ENCODE measurements at places on chromosomes 3 and 15. TPM values are rescaled to one million over a fixed set of nuclear protein-coding genes. Genes with fewer than 3 reads are reported as not detected.

HIGD2B gene
- not detected for total RNA-seq

CAMK1 gene
- total RNA-seq: 55.9 TPM

ZBED2 gene
- not detected for total RNA-seq

GPR62 gene
- not detected for total RNA-seq

CD96 gene
- total RNA-seq: 0.54 TPM

IGSF11 gene
- total RNA-seq: 8.3 TPM

STRIT1 gene
- total RNA-seq: not detected

ACP3 gene
- 1.5 TPM for total RNA-seq

ZBBX gene
- total RNA-seq: not detected

UROC1 gene
- total RNA-seq: not detected

DNA sequence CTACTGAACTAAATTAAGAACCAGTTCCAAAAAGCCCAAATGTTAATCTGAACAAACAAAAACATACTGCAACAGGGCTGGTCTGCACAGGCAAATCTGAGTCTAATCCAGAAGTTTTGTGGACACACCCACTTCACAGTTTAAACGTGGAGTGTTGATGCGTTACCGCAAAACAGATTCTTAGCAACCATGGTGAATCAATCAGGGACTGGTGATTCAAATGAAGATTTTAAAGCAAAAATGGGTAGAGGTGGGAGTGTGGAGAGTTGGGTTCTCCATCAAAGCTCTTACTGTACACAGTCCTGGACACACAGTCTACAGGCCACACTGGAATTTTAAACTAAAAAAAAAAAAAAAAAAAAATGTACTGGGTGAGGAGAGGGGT lies 5.2 kb downstream of the ANXA2 start:
- no peaks in the 10 kb centered on the region for H3K36me3 ChIP-seq
- no peak overlapping the region for H3K4me3 ChIP-seq
- H3K4me1 ChIP-seq: peaks cover 82% of the 10 kb centered on the region
- DNase-seq: no peak

DNA sequence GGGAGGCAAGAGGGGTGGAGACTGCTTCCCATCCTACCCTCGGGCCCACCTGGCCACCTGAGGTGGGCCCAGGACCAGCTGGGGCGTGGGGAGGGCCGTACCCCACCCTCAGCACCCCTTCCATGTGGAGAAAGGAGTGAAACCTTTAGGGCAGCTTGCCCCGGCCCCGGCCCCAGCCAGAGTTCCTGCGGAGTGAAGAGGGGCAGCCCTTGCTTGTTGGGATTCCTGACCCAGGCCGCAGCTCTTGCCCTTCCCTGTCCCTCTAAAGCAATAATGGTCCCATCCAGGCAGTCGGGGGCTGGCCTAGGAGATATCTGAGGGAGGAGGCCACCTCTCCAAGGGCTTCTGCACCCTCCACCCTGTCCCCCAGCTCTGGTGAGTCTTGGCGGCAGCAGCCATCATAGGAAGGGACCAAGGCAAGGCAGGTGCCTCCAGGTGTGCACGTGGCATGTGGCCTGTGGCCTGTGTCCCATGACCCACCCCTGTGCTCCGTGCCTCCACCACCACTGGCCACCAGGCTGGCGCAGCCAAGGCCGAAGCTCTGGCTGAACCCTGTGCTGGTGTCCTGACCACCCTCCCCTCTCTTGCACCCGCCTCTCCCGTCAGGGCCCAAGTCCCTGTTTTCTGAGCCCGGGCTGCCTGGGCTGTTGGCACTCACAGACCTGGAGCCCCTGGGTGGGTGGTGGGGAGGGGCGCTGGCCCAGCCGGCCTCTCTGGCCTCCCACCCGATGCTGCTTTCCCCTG lies 2.2 kb upstream of the FES start:
- no peak overlapping the region for H3K27ac ChIP-seq
- no peak overlapping the region for H3K4me3 ChIP-seq
- H3K36me3 ChIP-seq: peaks cover 59% of the 10 kb centered on the region
- no peak for DNase-seq
- no peaks in the 10 kb centered on the region for H3K27me3 ChIP-seq

GRCh38 chr3:14481018-14481645 lies 59.0 kb downstream of the GRIP2 start:
- H3K36me3 ChIP-seq: no peaks in the 10 kb centered on the region
- no peaks in the 10 kb centered on the region for H3K27me3 ChIP-seq
- no peaks in the 10 kb centered on the region for H3K4me1 ChIP-seq
- H3K27ac ChIP-seq: no peak overlapping the region
- no peak for DNase-seq
- no peak overlapping the region for H3K4me3 ChIP-seq

GRCh38 chr3:151367448-151367847 lies 17.1 kb downstream of the P2RY12 start:
- H3K4me3 ChIP-seq: no peak overlapping the region
- DNase-seq: no peak
- H3K4me1 ChIP-seq: no peaks in the 10 kb centered on the region
- H3K36me3 ChIP-seq: no peaks in the 10 kb centered on the region

- no peaks in the 10 kb centered on the region for H3K27me3 ChIP-seq
- H3K4me1 ChIP-seq: peaks cover 7% of the 10 kb centered on the region
- H3K36me3 ChIP-seq: no peaks in the 10 kb centered on the region
- no peak overlapping the region for H3K27ac ChIP-seq
- DNase-seq: no peak
- H3K4me3 ChIP-seq: no peak overlapping the region
Observed at GRCh38 chr3:140167600-140168281, 232.8 kb downstream of the CLSTN2 start.

- no peaks in the 10 kb centered on the region for H3K36me3 ChIP-seq
- H3K27ac ChIP-seq: peak overlapping the region; percentile 5
- no peak for DNase-seq
Observed at GRCh38 chr3:30538791-30539190, 67.6 kb upstream of the TGFBR2 start.

GRCh38 chr3:157531771-157532170 lies 28.6 kb upstream of the VEPH1 start:
- no peak overlapping the region for H3K4me3 ChIP-seq
- no peaks in the 10 kb centered on the region for H3K4me1 ChIP-seq
- H3K27me3 ChIP-seq: no peaks in the 10 kb centered on the region

DNA sequence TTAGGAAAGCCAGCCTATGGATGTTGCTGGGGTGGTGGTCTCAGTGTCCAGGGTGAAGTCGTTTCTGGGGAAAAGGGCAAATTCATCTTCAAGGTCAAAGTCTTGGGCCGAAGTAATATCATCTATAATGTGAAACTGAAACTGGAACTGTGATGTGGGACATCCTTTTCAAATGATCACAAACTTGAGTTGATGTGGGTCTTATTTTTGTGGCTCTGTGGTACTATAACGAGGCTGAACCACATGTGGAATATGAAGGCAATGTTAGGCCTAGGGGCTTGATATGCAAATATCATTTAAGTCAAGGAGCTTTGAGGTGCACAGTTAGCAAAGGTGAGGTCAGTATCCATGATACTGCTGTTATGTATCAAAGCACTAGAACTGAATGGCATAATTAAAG lies 1.5 kb upstream of the CD200R1L start:
- H3K27ac ChIP-seq: no peak overlapping the region
- no peaks in the 10 kb centered on the region for H3K4me1 ChIP-seq
- H3K27me3 ChIP-seq: no peaks in the 10 kb centered on the region
- no peak overlapping the region for H3K4me3 ChIP-seq
- no peaks in the 10 kb centered on the region for H3K36me3 ChIP-seq

DNA sequence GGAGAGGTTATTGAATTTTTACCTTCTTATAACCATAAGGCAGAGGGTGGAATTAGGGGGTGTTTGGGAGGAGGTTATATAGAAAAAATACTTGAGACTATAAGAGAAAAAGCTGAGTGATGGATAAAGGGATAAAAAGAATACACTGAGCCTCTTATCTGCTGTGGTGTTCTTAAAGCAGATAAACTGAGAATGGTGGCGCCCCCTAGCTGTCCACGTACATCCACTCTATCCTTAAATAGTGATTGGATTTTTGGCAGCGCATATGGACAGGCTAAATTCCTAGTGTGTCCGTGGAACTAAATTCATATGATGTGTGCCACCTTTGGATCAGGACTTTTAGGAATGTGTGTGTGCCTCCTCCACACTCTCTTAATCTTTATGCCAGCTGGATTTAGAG lies 121.1 kb downstream of the OXSM start:
- no peak overlapping the region for H3K4me3 ChIP-seq
- no peaks in the 10 kb centered on the region for H3K27me3 ChIP-seq
- H3K36me3 ChIP-seq: no peaks in the 10 kb centered on the region
- no peak for DNase-seq
- H3K4me1 ChIP-seq: no peaks in the 10 kb centered on the region

- H3K4me1 ChIP-seq: peaks cover 39% of the 10 kb centered on the region
- peak overlapping the region; percentile 36 for H3K27ac ChIP-seq
- H3K36me3 ChIP-seq: no peaks in the 10 kb centered on the region
- H3K4me3 ChIP-seq: no peak overlapping the region
Observed at GRCh38 chr3:128195369-128195768, 42.1 kb downstream of the EEFSEC start.

DNA sequence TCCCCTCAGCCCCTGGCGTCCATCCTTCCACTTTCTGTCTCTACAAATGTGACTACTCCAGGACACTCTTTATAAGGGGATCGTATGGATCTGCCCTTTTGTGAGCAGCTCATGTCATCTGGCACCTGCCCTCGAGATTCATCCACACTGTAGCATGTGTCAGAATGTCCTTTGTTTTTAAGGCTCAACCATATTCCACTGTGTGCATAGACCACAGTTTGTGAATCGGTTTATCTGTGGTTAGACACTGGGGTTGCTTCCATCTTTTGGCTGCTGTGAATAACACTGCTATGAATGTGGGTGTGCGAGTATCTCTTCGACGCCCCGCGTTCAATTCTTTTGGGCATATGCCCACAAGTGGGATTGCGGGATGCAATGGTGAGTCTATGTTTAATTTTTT lies 167.9 kb downstream of the NUP210 start:
- H3K4me3 ChIP-seq: no peak overlapping the region
- no peak overlapping the region for H3K27ac ChIP-seq
- no peaks in the 10 kb centered on the region for H3K4me1 ChIP-seq

GRCh38 chr3:184982076-184982475 lies 170.1 kb downstream of the VPS8 start:
- no peaks in the 10 kb centered on the region for H3K36me3 ChIP-seq
- H3K4me1 ChIP-seq: no peaks in the 10 kb centered on the region
- no peak for DNase-seq
- no peaks in the 10 kb centered on the region for H3K27me3 ChIP-seq

DNA sequence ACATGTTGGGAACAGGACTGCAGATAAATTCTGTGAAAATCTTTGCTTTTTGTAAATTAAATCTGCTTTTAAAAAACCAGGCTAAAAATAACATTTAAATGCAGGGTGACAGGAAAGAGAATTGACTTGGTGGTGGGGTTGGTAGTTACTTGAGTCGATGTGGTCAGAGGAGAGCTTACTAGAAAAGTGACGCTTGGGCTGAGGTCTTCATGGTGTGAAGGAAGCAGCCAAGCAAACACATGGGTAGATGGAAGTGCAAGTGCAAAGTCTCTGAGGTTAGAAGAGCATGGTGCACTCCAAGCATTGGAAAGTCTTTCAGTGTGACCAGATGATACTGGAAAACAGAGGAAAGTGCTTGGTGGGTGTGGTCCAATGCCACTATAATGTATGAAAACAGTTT lies 86.4 kb upstream of the THBS1 start:
- H3K4me1 ChIP-seq: peaks cover 85% of the 10 kb centered on the region
- no peaks in the 10 kb centered on the region for H3K27me3 ChIP-seq
- H3K36me3 ChIP-seq: no peaks in the 10 kb centered on the region
- no peak overlapping the region for H3K4me3 ChIP-seq
- no peak for DNase-seq

DNA sequence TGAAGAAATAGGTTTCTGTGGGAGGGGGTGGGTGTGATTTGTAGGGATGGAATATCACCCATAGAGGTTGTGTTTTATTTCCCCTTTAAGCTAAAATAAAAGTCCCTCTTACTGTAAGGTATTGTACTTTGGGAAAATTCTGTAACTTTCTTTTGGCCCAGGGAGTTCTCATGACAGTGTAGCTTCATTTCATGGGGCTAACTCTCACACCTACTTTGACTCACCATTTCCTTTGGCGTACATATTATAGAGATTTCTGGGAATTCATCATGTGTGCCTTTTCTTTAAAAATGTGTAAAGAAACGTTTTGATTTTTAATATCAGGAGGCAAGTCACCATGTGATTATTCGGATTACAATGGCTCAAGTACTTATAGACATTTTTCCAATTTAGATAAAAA lies 477.7 kb upstream of the CFAP20DC start:
- H3K27me3 ChIP-seq: no peaks in the 10 kb centered on the region
- H3K4me1 ChIP-seq: no peaks in the 10 kb centered on the region
- no peak overlapping the region for H3K4me3 ChIP-seq
- no peaks in the 10 kb centered on the region for H3K36me3 ChIP-seq
- no peak overlapping the region for H3K27ac ChIP-seq
- no peak for DNase-seq

GRCh38 chr3:123270818-123271217 lies 69.1 kb downstream of the SEC22A start:
- no peak for DNase-seq
- H3K27me3 ChIP-seq: no peaks in the 10 kb centered on the region
- no peaks in the 10 kb centered on the region for H3K4me1 ChIP-seq
- H3K27ac ChIP-seq: no peak overlapping the region
- H3K36me3 ChIP-seq: peaks cover 21% of the 10 kb centered on the region

DNA sequence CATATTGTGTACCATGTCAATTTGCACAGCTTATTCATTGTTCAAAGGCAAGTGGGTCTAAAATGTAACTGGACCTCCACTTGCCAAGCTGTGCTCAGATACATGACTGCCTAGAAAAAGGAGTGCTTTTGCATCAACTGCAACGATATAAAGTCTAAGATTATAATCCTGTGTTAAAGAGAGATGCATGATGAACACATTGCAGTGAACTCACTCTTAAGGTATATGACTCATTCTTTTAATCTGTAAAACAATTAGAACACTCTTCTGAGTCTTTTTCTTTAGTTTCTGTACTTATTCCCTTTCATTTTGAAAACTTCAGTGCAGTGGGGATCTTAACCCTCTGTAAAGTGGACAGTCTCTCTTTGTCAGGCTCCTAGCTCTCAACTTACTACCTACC lies 982.8 kb downstream of the ROBO1 start:
- DNase-seq: no peak
- no peaks in the 10 kb centered on the region for H3K27me3 ChIP-seq
- no peaks in the 10 kb centered on the region for H3K36me3 ChIP-seq
- no peaks in the 10 kb centered on the region for H3K4me1 ChIP-seq
- no peak overlapping the region for H3K27ac ChIP-seq

DNA sequence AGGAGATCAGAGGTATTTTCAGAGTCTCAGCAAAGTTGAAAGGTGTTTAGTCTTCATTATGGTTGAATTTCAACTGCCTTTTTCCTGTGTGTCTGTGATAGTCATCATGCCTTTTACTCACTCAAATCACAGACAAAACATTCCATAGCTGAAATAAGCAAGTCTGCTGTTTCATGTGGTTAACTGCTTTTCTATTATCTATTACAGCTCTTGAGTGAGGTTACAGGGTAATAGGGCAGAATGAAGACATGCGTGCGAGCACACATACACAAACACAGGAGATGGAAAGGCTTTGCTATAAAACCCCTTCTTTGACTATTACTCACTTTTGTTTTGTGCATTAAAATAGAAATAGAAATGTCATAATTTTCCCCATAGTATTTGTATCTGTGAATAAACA lies 192.6 kb upstream of the RARB start:
- H3K36me3 ChIP-seq: no peaks in the 10 kb centered on the region
- H3K4me1 ChIP-seq: no peaks in the 10 kb centered on the region
- H3K27me3 ChIP-seq: no peaks in the 10 kb centered on the region
- H3K4me3 ChIP-seq: no peak overlapping the region
- no peak overlapping the region for H3K27ac ChIP-seq
- DNase-seq: no peak
